ENCODE measurements at places on chromosomes 1 and 21. TPM values are rescaled to one million over a fixed set of nuclear protein-coding genes. Genes with fewer than 3 reads are reported as not detected.

The L1TD1 gene
- 1.4 TPM for total RNA-seq

The FCRL6 gene
- total RNA-seq, result 0.82 TPM

The RBM11 gene
- total RNA-seq, result 0.65 TPM

The SLC25A34 gene
- total RNA-seq, result 6.4 TPM

The PTGER3 gene
- total RNA-seq, result 19.7 TPM

The CFHR5 gene
- total RNA-seq, result not detected

The FCRL1 gene
- 0.17 TPM for total RNA-seq

The CYP4A22 gene
- not detected for total RNA-seq

The RHEX gene
- total RNA-seq, result 3.9 TPM

The AQP10 gene
- not detected for total RNA-seq

The TINAGL1 gene
- total RNA-seq, result 169 TPM

The LY9 gene
- 2.5 TPM for total RNA-seq

The FCRL4 gene
- 0.09 TPM for total RNA-seq

The SPATA46 gene
- total RNA-seq, result not detected

The PSRC1 gene
- total RNA-seq, result 4.2 TPM

GRCh38 chr1:225896937-225897549 lies 8.1 kb upstream of the LEFTY1 start:
- peak; percentile 73 for DNase-seq

GRCh38 chr1:157992031-157992832 lies 1.2 kb upstream of the KIRREL1 start:
- DNase-seq, result no peak

- peak; percentile 34 for DNase-seq
Observed at GRCh38 chr1:201593200-201593921, 54.4 kb downstream of the NAV1 start.

DNA sequence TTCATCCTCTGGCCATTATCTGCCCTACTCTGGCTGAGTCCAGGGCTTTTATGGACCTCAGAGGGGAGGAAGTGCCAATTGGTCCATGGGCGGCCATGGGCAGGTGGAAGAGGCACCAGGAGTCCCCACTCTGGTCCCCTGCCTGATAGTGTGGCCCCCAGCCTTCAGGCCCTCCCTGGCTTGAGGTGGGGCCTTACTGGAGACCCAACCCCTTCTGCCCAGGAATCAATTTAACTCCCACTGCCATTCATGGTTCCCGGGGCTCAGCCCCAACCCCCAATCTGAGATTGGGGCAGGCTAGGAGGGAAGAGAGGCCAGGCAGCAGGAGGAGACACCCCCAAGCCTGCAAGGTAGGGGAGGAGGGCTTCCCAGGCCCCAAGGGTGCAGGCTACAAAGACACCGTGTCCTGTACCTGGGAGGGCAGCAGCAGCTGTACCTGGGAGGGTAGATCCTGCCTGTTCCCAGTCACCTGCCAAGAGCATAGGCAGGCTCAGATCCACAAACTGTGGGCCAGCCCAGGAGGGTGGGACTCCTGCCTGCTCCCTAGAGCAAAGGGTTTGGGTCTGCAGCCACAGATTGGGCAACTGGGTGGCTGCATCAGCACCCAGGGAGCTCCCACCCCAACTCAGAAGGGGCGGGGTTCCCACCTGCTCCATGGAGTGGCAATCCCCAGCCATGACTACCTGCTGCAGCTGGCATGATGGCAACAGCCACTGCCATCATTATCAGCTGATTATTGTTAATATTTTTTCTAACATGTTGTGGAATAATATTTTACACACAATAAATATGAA lies 1044.1 kb upstream of the B3GALT2 start:
- DNase-seq, result no peak

DNA sequence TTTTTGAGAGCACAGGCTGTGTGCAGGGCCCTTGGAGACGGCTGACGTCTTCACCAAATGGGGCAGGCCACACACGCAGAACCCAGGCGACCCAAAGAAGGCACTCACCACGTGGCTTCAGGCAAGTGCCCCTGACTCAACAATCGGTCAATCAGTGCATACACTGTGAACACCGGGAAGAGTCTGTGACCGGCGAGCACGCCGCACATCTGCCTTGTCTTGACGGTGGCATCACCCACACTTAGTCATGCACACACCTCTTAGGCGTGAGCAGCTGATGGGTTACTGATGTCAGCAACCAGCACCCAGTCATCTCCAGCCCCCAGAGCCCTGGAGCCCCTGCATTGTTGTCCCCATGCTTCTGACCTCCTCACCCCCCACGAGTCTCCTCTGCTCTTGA lies 4.9 kb upstream of the LRRC3 start:
- no peak for DNase-seq

- no peak for DNase-seq
Observed at GRCh38 chr1:193418745-193419058, 232.3 kb upstream of the B3GALT2 start.

GRCh38 chr1:12464045-12464461 lies 154.0 kb downstream of the DHRS3 start:
- DNase-seq, result no peak

DNA sequence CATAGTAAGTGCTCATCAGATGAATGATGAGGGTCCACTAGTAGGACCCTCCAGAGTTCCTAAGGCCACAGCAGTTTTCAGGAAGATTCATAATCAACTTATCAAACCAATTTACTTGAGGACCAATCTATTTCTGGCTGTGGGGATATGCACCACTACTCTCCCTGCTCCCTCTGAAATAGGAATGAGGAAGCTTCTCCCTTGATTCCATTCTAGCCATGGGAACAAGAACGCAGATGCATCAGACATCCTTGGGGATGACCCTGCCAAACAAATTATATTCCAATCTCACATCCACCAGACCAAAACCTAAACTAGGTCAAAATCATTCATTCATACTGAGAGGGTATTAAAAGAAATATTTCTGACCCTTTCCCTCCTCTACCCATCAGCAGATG lies 31.5 kb downstream of the JAK1 start:
- DNase-seq, result no peak

- no peak for DNase-seq
Observed at GRCh38 chr1:85502625-85503083, 37.7 kb upstream of the DDAH1 start.

DNA sequence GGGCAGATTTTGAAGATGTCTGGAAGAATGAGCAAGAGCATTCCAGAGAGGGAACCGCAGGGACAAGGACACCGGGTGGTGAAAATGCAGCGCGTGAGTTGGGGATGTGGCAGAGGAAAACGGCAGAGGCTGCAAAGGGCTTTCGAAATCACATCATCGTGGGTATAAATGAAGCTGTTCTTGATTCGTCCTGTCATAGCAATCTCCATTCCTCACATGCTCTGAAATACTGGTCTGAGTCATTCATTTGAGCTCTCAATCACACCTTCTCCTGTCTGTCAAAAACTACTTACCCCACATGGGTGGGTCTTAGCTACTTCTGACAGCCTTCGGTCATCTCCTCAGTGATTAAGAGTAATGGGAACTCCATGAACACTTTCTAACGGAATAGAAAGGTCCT lies 81.5 kb downstream of the ERG start:
- no peak for DNase-seq

- no peak for DNase-seq
Observed at GRCh38 chr1:182703539-182703938, 19.2 kb upstream of the RGS8 start.

DNA sequence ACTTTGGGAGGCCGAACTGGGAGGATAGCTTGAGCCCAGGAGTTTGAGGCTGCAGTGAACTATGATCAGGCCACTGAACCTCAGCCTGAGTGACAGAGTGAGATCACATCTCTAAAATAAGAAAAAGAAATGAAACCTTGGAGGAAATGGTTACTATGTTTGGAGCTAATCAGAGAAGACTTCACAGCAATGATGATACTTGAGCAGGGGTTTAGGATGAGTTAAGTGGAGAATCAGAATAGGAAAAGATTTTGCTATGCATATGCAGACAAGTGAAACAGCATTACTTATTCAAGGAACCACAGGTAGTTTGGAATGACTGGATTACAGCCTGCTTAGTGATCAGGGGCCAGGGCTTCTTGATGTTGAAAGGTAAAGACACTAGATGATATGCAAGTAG lies 1.3 kb upstream of the CD5L start:
- DNase-seq, result no peak

DNA sequence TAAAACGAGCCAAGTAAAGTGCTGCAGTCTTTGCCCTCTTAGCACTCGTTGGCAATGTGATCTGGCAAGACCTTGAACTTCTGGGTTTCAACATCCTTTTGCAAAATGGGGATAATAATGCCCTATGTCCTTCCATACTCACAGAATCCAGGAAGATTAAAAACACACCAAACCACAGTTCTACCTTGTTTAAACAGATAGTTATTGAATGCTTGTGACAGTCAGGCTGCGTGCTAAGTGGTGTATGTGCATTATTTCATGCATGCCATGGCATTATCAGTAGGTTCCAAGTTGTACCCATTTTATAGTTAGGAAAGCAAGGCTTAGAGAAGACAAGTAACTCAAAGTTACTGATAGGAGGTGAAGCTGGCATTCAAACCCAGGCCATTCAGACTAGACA lies 308.6 kb upstream of the PROX1 start:
- no peak for DNase-seq

GRCh38 chr1:192459467-192459866 lies 116.1 kb upstream of the RGS1 start:
- DNase-seq, result no peak

- no peak for DNase-seq
Observed at GRCh38 chr1:80050085-80050484, 1043.6 kb upstream of the ADGRL4 start.

DNA sequence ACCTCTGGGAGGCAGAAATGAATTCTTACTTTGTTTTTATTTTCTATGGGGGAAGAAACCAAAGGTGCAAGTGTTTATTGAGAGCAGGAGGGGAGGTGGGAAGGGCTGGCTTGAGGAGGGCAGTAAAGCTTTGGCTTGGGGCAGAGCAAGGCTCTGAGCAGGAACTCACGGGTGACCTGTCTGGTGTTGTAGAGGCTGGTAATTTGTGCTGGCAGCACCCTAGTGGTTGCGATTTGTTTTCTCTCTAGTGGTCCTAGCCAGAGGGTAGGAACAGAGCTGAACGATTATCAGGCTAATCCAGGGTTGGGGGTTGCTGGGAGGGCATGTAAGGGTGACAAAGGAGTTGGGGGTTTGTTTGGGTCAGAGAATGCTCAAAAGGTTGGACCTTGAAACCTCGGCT lies 16.6 kb downstream of the TMCC2 start:
- DNase-seq, result no peak

- DNase-seq, result peak; percentile 56
Observed at GRCh38 chr1:89523572-89524368, 859 bp upstream of the LRRC8B start.

GRCh38 chr1:110119843-110120242 lies 7.6 kb downstream of the UBL4B start:
- DNase-seq, result peak; percentile 29

DNA sequence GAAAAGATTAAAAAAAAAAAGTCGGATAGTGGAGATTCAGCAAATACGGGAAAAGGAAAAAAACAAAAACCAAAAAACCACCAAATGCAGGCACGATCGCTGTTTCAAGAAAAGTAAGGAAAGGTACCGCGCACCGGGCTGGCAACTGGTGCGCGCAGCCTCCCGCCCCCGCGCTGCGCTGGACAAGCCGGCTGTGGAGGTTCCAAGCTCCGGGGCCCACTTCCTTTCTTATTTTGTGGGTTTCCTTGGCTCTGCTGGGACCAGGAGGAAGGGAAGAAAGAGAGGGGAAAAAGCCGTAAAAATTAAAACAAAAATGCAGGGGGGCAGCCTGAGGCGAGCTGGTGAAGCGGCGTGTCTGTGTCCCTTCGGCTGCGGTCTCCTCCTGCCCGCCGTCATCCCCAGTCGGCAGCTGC lies 233 bp downstream of the ADAMTS5 start:
- DNase-seq, result peak; percentile 18
